Activated naive CD8-positive, alpha-beta T cell treated with anti-CD3 and anti-CD28 coated beads for 36 hours (primary cell): ENCODE measurements at places on chromosomes 3 and 15. TPM values are rescaled to one million over a fixed set of nuclear protein-coding genes. Genes with fewer than 3 reads are reported as not detected.

- no peak for DNase-seq
These were observed 48.7 kb downstream of the BDH1 start for GRCh38 chr3:197507081-197507480.

GRCh38 chr15:66881173-66881905 is 179.3 kb downstream of the SMAD6 start:
- DNase-seq = no peak

DNA sequence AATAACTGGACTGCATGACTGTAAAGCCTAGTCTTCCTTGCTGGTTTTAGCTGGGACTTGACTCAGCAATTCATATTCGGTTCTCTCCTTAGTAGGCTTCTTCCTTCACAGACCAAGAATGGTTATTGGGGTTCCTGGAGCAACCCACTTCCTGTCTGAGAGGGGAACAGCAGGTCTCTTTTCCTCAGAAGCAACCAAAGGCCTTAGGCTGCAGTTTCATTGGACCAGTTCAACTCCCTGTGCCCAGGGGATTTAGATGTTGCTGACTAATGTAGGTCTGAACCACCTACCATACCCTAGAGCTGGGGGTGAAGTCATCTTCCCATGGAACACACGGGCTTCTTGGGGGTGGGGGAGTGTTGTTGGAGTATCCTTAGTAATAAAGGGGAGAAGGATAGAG is 84.0 kb upstream of the SKOR1 start:
- DNase-seq = no peak

DNA sequence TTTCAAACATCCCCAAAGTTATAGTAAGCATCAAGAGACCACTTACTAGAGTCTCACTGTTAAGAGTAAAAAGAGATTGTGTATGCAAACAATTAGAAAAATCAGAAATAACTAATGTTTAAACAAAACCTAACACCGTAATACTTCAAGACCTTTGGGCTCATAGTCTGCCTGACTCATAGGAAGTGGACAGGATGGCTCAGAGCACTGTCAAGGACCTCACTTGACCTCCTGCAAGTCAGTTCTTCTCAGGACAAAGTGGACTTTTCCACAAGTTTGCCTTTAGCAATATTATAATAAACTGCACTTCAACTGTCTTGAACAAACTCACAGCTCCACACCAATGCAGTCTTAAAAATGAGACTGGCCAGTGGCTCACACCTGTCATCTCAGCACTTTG is 34.8 kb downstream of the IL12A start:
- DNase-seq = no peak

GRCh38 chr3:149507491-149508324 is 33.2 kb downstream of the TM4SF4 start:
- DNase-seq = no peak

The CYP8B1 gene
- total RNA-seq = not detected
